Brain (organoid and tissue), 16 donors: ENCODE measurements at places on chromosomes 12 and 14. TPM values are rescaled to one million over a fixed set of nuclear protein-coding genes. Genes with fewer than 3 reads are reported as not detected.

- DNase-seq: no peak
Observed at GRCh38 chr12:99110868-99111267, 465.8 kb downstream of the APAF1 start.

DNA sequence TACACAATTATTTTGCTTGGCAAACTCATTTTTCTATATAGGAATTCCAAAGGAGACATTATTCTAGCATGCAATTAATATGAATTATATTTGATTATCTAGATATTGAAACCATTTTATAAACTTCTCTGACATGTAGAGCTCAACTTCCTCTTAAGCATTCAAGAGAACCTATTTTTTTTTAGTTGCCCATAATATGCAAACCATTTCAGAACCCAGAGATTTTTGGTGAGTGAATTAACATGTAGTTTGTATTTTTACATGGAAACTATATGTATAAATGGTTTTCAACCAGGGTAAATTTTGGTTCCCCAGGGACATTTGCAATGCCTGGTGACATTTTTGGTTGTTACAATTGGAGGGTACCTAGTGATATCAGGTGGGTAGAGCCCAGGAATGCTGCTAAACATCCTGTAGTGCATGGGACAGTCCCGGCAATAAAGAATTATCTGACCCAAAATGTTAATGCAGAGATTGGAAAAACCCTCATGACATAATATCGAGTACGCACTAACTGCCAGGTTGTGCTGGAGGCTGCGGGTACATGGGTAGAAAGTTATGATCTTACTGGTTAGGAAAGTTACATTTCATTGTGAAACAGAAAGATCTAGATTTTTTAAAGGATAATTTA lies 338.9 kb upstream of the GARIN2 start:
- DNase-seq: no peak

DNA sequence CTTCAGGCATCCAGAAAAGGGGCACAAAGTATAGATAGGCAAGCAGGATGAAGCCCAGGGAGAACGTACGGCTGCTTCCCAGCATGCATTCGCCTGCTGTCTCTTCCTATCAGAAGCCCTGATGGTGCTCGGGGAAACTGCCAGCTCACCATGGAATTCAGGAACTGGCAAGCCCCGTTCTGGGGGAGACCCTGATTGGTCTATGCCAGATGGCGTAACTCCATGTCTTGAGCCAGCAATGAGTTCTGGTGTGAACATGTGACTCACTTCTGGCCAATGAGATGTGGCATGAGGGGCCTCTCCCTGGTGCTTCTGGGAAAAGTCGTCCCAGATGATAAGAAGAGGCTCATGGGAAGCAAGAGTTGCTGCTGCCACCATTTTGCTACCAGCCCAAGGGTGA lies 270.8 kb downstream of the BCL11B start:
- no peak for DNase-seq

- no peak for DNase-seq
Observed at GRCh38 chr12:74489543-74489942, 48.1 kb upstream of the ATXN7L3B start.

- no peak for DNase-seq
Observed at GRCh38 chr12:89250636-89251035, 101.7 kb downstream of the DUSP6 start.

- no peak for DNase-seq
Observed at GRCh38 chr14:61184112-61184511, 97.0 kb downstream of the TMEM30B start.

DNA sequence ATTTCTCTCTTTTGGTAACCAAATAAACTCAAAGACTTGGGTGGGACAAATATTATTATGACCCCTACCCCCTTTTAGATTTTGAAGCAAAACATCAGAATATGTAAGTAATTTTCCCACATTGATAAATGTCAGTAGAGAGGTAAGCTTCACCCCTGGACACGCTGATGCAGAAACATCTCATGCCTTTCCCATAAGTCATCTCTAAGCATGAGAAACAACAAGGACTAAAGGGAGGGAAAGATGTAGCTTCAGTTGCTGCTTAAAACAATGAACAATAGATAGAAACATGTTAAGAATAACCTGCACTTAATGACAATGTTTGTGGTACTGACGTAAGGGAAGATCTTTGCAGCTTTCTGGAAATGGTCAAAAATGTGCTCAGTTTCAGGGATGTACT lies 56.3 kb upstream of the SLC8A3 start:
- DNase-seq: no peak

GRCh38 chr14:88380405-88380804 lies 5.1 kb upstream of the SPATA7 start:
- DNase-seq: peak; percentile 79

GRCh38 chr12:96400631-96401075 lies 414 bp upstream of the CDK17 start:
- peak; percentile 72 for DNase-seq

The SERPINA9 gene
- not detected for polyA plus RNA-seq

The HVCN1 gene
- polyA plus RNA-seq: 7.7 TPM

The DENND5B gene
- polyA plus RNA-seq: 5.7 TPM
